ENCODE measurements at places on chromosomes 4 and X.

GRCh38 chr4:84451546-84451945 is 47.5 kb downstream of the NKX6-1 start:
- no peak for DNase-seq

GRCh38 chr4:76260571-76260970 is 9.1 kb downstream of the FAM47E start:
- no peak for DNase-seq

DNA sequence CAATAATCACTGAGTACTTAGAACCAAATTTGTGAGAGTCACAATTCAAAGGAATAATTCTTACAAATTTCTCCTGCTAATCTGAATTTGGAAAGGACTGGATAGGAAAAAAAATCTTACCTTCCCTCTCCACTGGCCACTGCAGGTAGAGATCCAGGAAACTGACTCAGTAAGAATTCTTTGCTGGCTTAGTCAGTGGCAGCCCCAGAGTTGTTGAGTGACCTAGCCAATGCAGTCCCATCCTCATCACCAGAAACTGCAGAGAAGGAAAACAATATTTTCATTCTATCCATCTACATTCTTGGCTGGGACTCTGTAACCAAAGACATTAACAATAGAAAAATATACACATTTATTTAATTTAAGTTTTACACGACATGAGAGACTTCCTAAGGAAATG is 572.0 kb downstream of the ADGRL3 start:
- no peak for DNase-seq

DNA sequence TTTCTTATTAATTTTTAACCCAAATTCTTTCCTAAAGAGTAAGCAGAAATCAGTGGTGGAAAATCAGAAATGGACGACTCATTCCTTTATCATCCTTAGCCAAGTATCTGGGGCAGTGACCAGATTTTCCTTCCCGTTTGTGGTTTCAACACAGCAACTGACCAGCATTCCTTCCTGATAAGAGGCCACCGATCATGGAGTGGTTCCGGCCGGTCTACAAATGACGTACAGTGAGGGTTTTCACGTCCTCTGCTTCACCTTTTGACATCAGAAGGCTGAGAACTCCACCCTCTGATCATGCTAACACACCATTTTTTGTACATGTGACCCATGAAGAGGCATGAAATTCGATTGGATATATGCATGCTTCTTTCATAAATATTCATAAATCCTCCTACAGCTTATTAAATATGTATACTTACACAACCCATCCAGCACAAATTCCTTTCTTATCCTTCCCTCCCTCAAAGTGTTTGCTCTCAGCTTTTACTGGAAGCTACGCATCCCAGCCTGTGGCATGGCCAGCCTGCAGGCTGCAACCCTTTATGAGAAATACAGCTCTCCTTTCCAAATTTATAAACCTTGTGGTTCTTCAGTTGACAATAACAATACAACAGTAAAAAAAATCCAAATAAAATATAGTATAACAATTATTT is 173.0 kb upstream of the CASK start:
- no peak for DNase-seq

DNA sequence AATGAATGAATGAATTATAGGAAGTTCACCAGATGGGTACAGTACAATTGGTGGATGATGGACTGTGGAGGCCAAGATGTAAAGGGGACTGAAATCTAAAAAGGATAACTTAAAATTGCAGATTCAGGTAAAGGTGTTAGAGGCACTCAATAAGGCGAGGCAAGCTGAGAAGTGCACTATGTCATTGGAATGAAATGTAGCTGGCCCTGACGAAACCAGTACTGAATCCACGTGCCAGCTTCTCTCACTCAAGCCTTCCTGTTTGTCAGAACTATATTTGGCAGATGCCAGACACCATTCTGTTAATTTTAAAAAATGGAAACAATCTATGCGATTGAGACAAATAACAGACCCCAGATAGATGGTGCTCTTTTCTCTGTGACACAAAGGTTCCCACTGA is 1039.1 kb upstream of the TENM3 start:
- no peak for DNase-seq

GRCh38 chr4:116598980-116599789 is 486.2 kb downstream of the TRAM1L1 start:
- no peak for DNase-seq

GRCh38 chrX:78123190-78123589 is 16.3 kb downstream of the TAF9B start:
- no peak for DNase-seq

DNA sequence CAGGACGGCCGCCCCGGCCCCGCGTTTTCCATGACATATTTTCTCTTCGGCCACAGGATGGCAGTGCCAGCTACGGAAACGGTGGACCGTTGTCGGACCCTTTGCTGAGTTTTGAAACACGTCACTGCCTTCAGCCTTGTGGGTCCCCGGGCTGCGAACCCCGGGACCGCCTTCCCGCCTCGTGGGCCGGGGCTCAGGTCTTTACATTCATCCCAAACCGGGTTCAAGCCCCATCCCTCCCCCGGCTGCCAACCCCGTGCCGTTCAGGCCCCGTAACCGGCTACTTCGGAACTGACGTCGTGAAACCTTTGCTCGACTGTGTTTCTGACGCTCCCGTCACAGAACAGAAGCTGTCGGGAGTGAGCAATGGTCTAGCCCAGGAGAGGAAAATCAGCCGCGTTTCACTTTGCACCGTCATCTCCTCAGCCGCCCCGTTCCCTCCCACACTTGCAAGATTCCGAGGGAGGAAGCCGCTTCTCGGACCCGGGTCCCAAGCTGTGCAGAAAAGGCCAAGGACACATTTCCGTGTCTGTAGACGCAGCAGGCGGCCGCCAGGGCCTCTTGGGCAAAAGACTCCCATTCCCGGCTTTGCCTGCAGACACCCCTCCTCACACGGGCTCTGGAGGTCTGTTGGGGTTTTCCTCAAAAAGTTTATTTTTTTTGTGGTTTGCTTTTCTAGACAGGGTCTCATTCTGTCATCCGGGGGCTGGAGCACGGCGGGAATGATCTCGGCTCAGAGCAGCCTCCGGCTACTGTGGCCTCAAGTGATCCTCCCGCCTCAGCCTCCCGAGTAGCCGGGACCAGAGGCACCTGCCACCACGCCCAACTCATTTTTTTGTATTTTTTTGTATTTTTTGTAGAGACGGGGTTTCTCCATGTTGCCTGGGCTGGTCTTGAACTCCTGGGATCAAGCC is 41.4 kb upstream of the PPP2R3B start:
- peak; percentile 63 for DNase-seq

GRCh38 chr4:18961879-18962278 is 940.3 kb upstream of the LCORL start:
- DNase-seq: no peak

GRCh38 chr4:18162453-18162852 is 140.9 kb upstream of the LCORL start:
- DNase-seq: no peak

- no peak for DNase-seq
These were observed 17.8 kb downstream of the SSR4 start for GRCh38 chrX:153812220-153812619.

GRCh38 chr4:12770351-12770750 is 713.8 kb downstream of the RAB28 start:
- DNase-seq: no peak

- DNase-seq: no peak
These were observed 541.4 kb upstream of the BOD1L1 start for GRCh38 chr4:14168919-14169318.

DNA sequence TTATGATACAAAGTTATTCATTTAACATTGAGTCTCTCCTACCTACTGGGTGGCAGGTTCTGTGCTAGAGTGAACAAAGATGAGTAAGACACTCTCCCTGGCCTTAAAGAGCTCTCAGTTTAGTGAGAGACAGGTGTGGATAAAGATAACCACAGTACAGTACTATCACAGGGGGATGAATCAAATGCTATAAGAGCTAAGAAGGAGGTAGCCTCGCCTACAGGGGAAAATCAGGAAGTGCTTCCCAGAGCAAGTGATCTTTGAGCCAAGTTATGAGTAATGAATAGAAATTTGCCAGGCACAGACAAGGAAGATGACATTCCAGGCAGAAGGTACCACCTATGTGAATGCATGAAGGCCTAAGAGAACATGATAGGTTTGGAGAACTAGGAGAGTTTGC is 3.4 kb upstream of the IGBP1 start:
- no peak for DNase-seq

DNA sequence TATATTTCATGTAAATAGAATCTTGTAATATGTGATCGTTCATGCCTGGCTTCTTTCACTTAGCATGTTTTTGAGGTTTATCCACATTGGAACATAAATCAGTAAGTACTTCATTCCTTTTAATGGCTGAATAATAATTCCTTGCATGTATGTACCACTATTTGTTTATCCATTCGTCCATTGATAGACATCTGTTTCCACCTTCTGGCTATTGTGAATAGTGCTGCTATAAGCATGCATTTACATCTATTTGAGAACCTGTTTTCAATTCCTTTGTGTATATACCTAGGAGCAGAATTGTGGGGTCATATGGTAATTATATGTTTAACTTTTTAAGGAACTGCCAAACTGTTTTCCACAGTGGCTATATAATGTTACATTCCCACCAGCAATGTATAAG is 356.7 kb upstream of the DIPK2B start:
- no peak for DNase-seq

- no peak for DNase-seq
These were observed 38.9 kb upstream of the TMPRSS11D start for GRCh38 chr4:67922697-67923096.

DNA sequence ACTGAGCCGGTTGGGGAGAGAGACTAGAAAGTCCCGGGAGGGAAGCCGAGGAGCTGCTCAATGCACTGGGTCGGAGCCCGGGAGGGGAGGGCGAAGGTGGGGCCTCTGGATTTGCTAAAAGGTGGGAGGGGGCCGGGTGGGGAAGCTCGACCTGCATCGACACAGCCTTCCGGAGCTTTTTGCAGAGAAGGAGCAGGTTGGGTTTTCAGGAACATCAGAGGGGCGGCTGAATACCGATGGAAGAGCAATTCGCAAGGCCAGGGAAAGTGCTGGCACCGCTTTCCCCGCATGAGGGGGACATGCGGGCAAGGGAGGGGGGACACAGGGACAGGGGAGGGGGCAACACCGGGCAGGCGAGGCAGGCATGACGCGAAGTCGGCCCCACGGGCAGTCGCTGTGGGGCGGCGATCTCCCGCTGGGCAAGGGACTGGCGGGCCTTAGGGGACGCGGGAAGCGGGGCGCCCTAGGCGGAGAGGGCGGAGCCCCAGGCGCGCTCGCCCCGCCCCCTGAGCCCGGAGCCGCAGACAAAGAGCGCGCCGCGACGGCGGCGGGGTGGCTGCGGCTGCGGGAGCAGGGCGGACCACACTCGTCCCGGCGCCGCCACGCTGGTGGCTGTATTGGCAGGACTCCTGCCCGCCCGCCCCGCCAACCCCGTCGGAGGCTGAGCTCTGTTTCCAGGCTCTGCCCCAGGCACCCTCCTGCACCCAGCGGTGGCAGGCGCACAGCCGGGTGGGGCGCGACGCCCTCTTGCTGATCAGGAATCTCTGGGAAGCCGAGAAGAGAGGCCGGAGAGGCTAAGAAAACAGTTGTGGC is 11.6 kb downstream of the PDZD4 start:
- DNase-seq: peak; percentile 72

DNA sequence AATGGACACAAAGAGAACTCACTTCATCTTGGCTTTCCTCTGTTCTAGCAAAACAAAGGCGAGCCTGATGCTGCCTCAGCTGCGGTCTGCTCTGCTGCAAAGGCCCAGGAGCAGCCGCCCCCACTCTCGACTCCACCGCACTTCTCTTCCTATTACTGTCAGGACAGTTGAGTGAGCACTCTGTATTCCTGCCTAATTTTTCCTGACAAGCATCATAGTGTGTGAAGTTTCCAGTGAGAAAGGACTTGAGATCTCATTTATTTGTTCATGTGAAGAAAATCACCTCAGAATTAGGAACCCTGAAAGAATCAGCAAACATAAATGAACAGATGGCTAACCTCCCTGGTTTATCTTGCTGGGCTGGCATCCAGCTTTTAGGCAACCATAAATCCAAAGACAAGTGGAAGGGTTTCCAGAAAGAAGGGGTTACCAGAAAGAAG is 15.6 kb downstream of the SCARB2 start:
- DNase-seq: peak; percentile 57

DNA sequence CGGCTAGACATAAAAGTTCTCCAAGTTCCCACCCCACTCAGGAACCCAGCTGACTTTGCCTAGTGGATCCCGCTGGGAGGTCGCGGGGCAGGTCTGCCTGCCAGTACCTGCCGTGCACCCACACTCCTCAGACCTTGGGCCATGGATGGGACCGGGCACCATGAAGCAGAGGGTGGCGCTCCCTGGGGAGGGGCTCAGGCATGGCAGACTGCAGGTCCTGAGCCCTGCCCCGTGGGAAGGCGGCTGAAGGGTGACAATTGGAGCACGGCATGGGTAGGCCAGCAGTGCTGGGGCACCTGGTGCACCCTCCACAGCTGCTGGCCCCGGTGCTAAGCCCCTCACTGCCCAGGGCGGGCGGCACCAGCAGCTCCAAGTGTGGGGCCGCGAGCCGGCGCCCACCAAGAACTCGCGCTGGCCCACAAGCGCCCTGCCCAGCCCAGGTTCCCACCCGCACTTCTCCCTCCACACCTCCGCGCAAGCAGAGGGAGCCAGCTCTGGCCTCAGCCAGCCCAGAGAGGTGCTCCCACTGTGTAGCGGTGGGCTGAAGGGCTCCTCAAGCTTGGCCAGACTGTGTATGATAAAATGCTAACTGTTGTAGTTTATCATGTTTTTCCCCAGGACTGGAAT is 63.1 kb downstream of the UGT2A2 start:
- DNase-seq: no peak

- DNase-seq: no peak
These were observed 151.3 kb upstream of the KCNIP4 start for GRCh38 chr4:22099896-22100295.

DNA sequence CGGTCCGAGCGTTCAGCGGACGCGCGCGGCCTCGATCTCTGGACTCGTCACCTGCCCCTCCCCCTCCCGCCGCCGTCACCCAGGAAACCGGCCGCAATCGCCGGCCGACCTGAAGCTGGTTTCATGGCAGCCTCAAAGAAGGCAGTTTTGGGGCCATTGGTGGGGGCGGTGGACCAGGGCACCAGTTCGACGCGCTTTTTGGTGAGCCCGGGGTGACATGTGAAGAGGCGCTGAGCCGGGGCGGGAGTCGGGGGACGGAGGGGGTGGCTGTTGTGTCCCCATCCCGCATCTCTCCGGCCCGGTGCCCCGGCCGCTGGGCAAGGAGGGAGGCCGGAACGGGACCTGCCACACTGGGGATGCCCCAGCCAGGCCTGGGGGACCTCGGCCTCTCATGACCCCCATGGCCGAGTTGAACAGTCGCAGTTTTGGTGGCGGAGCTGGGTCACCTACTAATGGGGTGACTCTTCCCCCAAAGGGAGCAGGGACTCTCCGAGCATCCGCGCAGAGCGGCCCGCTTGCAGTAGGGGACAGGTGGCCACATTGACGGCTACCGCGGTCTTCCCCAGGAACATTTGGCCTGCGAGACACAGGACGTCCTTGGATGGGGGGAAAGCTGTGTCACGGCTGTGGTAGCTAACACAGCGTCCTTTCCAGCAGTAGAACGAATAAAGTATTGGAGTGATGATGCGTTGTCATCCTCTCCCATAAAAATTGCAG is at the start of gene GK:
Gene GK (plus strand): TSS at position 9 of the 717 bp plus-strand sequence. CDS start 115 bp downstream, at position 124.
- no peak for DNase-seq

All from NCI-H526 (cell line).